ENCODE measurements at places on chromosomes 2 and 18.

DNA sequence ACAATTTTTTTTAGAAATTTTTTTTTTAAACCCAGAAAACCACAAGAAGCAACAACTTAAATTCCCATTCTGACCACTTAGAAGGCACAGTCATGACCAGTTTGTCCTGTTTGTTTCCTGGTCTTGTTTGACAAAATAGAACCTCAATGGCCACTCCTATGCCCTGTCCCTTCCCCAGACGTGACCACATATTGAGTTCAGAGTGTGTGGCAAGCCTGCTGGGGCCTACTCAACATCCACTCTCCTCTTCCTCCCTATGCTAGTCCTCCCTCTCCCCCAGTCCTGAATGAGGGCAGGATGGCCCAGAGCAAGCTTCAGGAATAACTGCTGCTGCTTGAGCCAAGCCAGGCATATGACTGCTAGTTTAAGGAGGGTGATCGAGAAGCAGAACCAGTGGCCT, 89.6 kb downstream of the PRELID3A start:
- DNase-seq, result no peak

DNA sequence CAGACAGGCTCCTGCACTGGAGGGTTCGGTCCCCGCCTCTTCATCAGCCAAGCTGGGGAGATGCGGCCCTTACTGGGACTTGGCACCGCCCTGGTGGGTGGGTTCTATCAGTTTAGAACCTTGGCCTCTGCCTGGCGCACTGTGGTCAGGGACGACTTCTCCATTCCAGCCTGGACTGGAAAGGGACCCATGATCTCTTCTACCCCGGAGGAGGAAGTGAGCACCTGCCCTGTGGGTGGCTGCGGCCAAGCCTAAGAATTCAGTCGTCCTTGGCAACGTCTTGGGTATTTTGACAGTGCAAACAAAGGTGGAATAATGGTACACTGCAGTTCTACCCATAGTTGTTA, 106.9 kb upstream of the CD302 start:
- peak; percentile 47 for DNase-seq

GRCh38 chr2:207718521-207718920, 7.1 kb downstream of the CCNYL1 start:
- no peak for DNase-seq

- peak; percentile 68 for DNase-seq
Measured at GRCh38 chr2:29000481-29000880, 19.4 kb downstream of the TOGARAM2 start.

DNA sequence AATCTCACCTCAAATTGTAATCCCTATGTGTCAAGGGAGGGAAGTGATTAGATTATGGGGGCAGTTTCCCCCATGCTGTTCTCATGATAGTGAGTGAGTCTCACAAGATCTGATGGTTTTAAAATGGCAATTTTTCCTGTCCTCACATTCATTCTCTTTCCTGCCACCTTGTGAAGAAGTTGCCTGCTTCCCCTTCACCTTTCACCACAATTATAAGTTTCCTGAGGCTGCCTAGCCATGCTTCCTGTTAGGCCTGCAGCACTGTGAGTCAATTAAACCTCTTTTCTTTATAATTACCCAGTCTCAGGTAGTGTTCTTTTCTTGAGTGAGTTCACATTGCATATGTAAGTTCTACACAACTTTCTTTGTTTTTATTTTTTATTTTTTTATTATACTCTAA, 271.5 kb downstream of the EXOC6B start:
- DNase-seq, result no peak

DNA sequence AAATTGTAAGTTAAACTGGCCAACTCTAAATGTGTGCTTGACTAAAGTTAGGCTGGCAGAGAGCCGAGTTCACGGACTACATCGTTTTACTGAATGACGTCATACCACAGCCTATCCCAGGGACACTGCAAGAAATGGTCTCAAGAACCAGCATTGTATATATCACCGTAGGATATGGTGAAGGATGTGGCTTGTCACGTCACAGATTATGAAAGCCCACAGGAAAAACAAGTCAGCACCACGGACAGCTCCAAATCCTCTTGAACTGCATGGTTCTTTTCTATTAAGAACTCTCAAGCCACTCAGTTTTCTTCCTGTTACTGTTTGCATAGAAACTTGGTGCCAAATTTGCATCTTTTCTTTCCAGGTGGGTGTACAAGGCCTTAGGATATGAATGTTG, 85.1 kb upstream of the ACAA2 start:
- no peak for DNase-seq

DNA sequence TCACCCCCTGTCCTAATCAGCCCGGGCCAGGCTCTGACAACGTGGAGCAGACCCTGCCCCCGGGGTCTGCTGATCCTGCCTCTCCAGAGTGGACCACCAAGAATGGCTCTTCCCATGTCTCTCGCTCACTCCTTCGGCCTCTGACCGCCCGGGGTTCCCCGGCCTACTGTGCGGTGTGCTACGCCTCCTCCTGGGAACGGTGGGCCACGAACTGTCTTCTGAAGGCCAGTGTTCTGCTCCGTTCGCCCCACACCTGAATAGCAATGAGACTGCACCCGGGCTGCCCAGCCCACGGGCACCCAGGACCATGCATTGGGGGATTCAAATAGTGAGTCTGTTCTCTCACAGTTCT, 189.7 kb downstream of the TWIST2 start:
- DNase-seq, result no peak

DNA sequence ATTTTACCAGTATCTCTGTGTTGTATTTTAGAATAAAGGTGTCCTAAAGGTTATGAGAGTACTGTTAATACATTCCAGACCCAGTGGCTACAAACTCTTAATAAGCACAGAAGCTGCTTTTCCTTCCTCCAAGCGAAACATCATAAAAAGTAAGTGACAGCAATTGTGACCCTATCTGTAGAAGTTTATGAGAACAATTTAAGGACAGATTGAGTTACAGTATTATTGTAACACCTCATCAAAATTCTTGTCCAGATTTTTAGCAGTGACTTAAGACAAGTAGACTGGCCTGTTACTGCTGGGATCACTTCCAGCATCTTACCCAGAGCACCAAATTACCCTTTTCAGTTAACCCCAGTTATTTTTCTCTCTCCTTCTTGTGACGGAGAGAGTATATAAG, 154.6 kb downstream of the ERBB4 start:
- no peak for DNase-seq

- DNase-seq, result no peak
Measured at GRCh38 chr18:36942264-36942663, 113.3 kb downstream of the KIAA1328 start.

DNA sequence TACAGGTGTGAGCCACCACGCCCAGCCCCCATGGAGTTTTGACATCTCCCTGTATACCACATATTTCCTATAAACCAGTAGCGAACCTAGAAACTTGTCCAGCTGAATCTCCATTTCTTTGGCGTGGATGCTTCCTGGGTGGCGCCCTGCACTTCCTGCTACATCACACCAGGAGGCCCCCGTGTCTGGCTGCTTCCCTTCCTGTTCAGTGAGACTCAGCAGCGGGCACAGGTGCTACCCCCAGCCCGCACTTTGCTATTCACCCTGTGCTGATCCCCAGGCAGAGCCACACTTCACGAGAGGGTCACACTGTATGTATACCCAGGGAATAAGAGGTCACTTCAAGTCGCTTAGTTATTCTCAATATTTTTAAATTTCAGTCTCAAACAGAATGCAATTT, 35.0 kb downstream of the CYP27C1 start:
- no peak for DNase-seq

- no peak for DNase-seq
Measured at GRCh38 chr2:85457877-85458316, 39.4 kb downstream of the SH2D6 start.

DNA sequence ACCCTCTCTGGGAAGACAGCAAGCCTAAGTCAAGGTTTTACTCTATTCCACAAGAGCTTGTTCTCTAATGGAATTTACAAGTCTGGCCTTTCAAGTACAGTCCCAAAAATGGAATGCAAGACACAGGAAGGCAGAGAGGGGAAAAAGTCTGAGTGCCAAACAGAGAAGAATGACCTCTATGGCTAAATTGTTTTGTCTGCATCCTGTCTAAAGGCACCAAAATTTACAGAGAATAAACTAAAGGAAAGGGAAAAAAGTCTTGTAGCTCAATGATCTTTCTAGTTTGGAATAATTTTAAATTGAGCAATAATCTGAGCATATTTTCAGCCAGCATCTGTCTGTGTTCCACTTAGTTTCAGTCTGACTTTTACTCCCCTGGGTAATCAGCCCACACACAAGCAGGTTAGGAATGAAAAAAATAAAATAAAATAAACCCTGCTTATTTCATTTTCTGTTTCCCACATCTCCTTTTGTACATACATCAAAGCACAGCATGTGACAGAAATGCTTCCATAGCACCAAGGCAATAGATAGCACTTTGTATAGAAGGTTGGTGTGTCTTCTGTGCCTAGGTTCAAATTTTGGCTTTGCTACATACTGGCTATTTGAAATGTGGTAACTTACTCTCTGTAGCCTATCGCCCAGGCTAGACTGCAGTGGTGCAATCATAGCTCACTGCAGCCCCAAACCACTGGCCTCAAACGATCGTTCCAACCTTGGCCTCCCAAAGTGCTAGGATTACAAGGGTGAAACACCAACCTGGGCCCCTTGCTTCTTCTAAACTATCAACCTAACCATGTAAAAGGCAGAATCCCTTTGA, 105.1 kb downstream of the SLC8A1 start:
- DNase-seq, result no peak

- no peak for DNase-seq
Measured at GRCh38 chr2:120722246-120722567, 13.5 kb upstream of the GLI2 start.

- DNase-seq, result no peak
Measured at GRCh38 chr2:230447455-230448451, 31.8 kb downstream of the SP100 start.

DNA sequence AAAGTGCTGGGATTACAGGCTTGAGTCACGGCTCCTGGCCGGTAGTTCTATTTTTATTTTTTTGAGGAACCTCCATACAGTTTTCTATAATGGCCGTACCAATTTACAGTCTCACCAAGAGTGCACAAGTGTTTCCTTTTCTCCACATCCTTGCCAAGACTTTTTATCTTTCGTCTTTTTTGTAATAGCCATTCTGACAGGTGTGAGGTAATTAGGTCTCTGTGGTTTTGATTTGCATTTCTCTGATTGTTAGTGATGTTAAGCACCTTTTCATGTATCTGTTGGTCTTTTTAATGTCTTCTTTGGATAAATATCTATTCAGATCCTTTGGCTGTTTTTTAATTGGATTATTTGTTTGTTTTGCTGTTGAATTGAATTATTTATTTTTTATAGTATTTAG, 9.3 kb downstream of the ARMC9 start:
- no peak for DNase-seq

GRCh38 chr2:187233811-187234210, 214.2 kb downstream of the CALCRL start:
- no peak for DNase-seq

DNA sequence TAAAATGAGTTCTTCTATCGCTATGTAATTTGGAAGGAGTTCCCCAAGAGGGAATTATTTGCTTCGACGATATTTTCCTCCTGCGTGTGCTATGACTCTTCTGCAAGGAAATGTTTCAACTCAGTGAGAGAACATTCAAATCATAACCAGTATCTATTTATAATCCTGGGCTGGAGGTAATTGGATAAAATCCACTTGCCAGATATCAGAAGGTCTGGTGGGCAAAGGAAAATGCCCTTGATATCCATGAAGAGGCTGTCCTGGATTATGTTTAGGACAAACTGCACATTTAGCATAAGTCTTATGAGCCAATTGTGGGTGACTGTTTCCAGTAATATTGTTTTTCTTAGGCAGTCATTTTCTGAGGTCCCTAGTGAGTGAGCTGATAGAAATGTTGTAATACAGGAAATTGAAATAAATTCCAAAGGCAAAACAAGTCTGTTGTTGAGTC, 17.7 kb downstream of the RPIA start:
- DNase-seq, result no peak

DNA sequence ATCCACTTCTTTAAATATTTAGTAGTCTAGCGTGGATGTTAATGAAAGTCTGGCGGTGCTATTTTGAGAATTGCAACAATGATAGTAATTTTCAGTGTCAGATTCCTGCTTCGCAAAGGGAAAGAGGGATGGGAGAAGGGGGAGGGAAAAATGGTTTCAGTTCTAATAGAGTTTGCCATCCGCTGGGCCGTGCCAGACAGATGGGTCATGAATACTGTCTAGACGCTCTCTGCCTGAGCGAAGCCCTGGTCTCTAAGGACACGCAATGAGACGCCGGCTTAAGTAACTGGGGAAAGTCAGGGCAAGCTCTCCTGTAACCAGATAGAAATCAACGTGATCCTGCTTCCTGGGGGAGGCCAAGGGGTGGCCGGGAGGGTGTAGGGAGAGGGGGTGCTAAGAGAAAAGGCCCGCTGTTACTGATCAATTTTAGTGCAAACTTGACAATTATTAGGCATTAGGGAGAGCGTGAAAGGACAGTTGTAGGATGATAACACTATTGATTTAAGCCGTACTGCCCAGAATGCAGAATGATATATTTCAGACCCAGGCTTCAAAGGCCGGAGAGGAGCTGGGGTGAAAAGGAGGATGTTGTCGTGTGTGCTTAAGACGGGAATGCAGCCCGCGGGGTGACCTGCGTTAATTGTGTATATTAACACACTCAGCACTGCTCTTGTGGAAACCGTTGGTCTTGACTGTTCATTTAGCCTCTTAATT, 229.2 kb downstream of the LDLRAD4 start:
- DNase-seq, result no peak

DNA sequence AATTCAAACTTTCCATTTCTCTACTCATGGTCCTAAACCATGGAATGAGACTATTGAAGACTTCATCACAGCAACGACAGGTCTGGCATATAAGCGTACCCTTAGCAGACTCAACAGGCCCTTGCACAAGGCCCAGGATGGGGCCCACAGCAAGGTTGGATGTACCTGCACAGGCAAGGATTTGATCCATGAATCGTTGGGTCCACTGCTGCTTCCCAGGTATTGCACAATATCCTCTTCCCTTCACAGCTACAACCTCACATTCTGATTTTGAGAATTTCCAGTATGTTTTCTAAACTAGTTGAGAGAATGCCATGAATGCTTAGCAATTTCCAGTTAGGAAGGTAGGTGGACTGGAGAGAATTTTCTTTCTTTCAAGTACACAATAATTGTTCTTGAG, 515.8 kb downstream of the SUCLG1 start:
- DNase-seq, result no peak

GRCh38 chr2:44723921-44724320, 217.6 kb upstream of the SIX3 start:
- DNase-seq, result no peak

DNA sequence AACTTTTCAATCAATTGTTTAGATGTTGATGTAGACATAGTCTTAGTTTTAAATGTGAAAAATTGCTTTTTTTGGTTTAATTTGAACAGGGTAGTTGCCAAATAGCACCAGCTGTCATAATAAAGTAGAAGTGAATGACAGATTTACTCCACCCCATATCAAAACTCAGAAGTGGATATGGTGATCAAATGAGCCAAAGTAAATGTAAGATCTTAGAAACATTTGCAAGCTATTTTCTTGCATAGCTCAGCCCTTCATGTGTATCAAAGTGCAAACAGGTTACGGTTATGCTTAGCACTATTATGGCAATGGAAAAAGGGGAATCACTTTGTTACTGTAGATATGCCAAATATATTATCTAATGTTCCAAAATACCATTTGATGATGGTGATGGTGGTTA, 540.9 kb upstream of the NRP2 start:
- no peak for DNase-seq

GRCh38 chr18:21550510-21550970, 50.0 kb downstream of the ESCO1 start:
- DNase-seq, result no peak

- no peak for DNase-seq
Measured at GRCh38 chr2:239328351-239329191, 72.2 kb downstream of the HDAC4 start.

GRCh38 chr2:106885329-106885728, 638 bp downstream of the ST6GAL2 start:
- DNase-seq, result no peak

- no peak for DNase-seq
Measured at GRCh38 chr2:150520887-150521664, 33.6 kb upstream of the RND3 start.

Data from lower leg skin (tissue), 4 donors.